Kidney (tissue), 22 donors: ENCODE measurements at places on chromosomes 6 and 20.

- no peak for DNase-seq
Observed at GRCh38 chr6:129940454-129941195, 77.8 kb upstream of the L3MBTL3 start.

- DNase-seq: no peak
Observed at GRCh38 chr20:45309075-45309474, 976 bp upstream of the MATN4 start.

GRCh38 chr6:122845916-122846612 lies 57.0 kb downstream of the SMPDL3A start:
- no peak for DNase-seq

- no peak for DNase-seq
Observed at GRCh38 chr6:5670811-5671561, 335.7 kb downstream of the NRN1 start.

DNA sequence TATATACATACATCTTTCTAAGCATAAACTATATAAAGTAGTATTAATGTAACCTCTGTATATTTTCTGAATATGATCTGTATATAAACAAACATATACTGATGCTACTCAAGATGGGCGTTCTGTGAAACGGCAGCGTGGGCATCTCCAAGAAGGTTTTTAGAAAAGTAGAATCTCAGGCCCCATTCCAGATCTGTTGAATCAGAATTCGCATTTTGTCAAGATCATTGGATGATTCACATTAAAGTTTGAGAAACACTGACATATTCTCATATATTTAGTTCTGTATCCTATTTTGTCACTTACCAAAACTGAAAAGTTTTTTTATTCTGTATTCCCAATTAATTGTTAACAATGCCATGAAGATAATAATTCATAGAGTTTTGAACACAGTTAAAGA lies 5.5 kb downstream of the C6orf141 start:
- no peak for DNase-seq

- peak; percentile 91 for DNase-seq
Observed at GRCh38 chr6:27806981-27807440, 105.2 kb downstream of the OR2B2 start.
